ENCODE measurements at places on chromosomes 11 and 22. TPM values are rescaled to one million over a fixed set of nuclear protein-coding genes. Genes with fewer than 3 reads are reported as not detected.

DNA sequence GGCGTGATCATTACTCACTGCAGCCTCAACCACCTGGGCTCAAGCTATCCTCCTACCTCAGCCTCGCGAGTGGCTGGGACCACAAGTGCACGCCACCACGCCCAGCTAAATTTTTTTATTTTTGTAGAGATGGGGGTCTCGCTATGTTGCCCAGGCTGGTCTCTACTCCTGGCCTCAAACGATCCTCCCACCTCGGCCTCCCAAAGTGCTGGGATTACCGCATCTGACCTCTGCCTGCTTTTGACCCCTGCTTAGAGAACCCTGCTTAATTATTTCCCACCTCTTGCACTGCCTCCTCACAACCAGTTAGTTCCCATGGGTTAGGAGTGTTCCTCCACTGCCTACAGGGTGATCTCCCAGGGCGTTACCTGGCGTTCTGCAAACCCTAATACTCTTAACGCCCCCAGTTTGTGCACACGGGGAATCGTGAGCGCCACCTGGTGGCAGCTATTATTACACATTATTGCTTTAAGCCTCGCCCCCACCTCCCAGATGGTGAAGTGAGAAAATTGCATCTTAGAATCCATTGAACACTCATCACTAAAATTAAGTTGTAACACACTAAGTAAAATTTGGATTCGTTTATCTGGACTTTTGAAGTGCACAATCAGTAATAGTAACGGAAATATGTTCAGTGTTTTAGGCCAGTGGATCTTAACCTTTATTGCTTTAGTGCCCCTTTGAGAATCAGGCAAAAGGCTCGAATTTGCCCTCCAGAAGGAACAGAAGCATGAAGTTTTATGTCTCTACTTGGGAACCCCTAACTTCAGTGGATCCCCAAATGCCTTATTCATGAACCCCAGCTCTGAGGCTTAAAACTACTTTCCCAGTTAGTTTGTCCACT lies 61.4 kb upstream of the ASPHD2 start:
- peak; percentile 33 for DNase-seq

- DNase-seq: no peak
These were observed 51.3 kb downstream of the CACNA1I start for GRCh38 chr22:39621826-39622225.

DNA sequence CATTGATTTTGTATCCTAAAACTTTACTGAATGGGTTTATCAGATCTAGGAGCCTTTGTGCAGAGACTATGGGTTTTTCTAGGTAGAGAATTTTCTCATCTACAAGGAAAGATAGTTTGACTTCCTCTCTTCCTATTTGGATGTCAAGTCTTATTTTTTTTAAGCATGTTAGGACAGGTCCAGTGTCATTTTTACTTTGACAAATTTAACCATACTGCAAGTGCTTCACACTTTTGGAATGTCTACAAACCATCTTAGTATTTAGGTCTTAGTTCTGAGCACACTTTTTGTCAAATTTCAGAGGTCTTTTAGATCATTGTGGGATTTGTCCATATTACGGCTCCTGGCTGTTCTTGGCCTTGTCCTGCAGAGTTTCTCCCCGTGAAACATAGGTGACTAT lies 715.2 kb upstream of the RAG2 start:
- peak; percentile 58 for DNase-seq

GRCh38 chr11:68838572-68838964 lies 3.1 kb downstream of the CPT1A start:
- no peak for DNase-seq

DNA sequence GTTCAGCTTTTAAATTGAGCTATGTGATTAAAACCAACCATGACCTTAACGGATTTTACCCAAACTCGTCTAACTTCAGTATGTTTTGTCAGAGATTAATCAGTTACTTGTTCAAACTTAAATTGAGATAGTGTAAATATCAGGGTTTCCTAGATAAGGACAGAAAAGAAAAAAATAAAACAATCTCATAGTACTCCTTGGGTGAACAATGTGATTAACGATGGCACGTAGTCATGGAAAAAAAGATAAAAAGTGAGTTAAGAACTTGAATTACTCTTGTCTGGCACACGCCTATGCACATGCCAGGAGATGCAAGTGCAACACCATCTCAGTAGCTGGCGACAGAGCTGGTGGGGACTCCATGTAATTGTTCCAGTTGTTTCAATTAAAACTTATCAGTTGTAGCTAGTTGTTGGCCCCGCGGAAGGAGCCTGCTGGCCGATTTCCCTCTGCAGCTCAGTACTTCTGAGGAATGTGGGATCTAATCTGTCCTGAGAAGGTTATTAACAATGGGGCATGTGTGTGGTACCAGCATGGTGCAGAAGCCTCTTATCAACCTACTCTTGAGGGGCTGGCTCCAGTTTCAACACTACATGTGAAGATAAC lies 3.0 kb downstream of the RASSF10 start:
- DNase-seq: peak; percentile 17

OR51E1 gene
- not detected for polyA plus RNA-seq

- no peak for DNase-seq
These were observed 2.6 kb downstream of the SPDYC start for GRCh38 chr11:65172600-65172999.
